ENCODE measurements at places on chromosomes 11 and 22.
A peak's percentile ranks its signal among the peaks of the same experiment; 100 is the strongest.

DNA sequence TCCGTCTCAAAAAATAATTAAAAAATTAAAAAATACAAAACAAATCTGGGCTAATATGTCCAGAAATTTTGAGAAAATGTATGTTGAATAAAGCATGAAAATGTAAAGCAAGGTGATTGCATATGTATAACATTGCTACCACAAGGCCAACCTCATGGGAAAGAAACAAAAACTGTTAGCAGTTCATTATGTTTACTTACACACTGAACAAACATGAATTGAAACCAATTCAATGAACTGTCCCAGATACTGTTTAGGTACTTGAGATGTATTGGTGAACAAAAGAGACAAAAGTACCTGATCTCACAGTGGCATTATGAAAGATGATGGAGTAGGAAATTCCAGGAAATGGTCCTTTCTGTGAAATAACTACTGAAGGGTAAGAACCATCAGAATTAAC is 43.8 kb upstream of the IGLL5 start:
- no peak for DNase-seq

DNA sequence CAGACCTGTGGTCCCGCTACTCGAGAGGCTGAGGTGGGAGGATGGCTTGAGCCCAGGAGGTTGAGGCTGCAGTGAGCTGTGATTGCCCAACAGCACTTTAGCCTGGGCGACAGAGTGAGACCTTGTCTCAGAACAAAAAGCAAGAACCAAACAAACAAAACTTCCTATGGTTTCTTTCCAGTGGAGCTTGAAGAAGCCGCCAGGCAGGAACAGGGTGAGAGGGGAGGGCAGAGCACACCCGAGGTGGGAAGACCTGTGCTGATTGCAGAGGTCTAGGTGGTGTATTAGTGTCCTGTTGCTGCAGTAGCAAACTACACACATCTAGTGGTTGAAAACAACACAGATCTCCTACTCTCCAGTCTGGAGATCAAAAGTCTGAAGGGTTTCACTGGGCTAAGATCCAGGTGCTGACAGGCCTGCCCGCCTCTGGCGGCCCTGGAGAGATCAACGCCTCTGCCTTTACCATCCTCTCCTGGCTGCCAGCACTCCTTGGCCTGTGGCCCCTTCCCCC is 10.5 kb downstream of the ARHGEF17 start:
- DNase-seq: no peak

DNA sequence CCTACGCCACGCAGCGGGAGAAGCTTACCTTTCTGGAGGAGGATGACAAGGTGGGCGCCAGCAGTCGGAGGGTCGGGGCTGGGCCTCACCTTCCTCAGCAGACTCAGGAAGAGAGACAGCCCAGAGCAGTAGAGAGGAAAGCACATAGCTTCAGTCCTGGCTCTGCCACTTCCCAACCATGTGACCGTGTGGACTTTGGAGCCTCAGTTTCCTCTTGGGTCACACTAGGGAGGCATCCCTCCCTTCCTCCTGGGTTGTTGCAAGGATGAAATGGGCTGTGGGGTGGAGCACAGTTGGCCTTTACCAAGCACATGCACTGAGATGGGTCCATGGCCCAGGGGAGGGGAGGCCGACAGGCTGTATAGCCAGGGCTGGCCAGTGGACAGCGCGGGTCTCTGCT is 12.9 kb downstream of the DPP3 start:
- no peak for DNase-seq

GRCh38 chr11:23283666-23284065 is 423.4 kb upstream of the CCDC179 start:
- DNase-seq: no peak

DNA sequence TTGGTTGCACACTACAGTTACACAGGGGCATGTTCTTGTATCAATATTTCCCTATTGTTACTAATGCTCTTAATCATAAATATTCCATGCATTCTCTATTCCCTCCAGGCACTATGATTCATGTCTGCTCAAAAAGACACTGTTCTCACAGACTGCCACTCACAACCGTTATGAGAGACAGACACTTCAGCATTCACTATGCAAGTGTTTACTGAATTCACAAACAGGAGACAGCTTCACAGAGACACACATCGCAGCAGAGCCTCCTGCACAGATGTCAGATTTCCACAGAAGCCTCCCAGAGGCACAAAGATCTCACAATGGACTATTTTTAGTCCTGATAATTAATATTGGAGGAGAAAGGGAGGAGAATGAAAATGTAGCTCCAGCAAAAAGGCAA is 930.4 kb downstream of the OPCML start:
- DNase-seq: no peak

DNA sequence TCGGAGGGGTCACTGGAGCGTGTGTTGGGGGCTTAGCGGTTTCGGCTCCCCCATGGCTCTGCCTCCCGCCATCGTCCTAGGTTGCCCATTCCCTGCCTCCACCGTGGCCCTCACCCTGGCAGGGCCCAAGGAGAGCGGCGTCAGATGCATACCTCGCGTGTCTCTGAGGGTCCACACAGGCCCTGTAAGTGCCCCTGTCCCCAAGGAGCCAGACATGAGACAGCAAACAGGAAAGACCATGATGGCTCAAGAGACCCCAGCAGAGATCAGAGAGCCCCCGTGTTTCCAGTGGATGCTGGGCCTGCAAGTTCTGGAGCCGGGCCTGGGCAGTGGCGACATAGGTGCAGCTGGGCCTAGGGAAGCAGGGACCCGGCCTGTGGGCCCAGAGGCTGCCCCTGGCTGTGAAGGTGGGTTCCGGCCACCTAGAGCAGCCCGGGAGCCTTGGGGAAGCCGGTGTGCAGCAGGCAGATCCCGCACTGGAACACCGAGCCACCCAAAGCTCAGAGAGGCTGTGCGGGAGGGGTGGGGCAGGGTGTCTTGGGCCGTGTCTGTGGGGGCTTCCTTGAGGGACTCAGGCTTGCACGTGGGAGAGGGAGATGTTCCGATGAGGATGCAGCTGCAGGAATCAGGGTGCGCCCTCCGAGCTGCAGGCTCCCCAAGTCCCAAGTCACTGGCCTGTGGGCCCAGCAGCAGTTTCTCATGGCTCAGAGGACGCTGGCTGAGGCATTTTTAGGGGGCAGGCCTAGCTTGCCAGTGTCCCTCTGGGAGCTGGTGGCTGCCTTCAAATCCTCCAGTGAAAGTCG is 126.4 kb downstream of the KCNQ1OT1 start:
- peak; percentile 3 for DNase-seq

- no peak for DNase-seq
Measured at GRCh38 chr11:56783448-56784041, 35.0 kb upstream of the OR9G4 start.

DNA sequence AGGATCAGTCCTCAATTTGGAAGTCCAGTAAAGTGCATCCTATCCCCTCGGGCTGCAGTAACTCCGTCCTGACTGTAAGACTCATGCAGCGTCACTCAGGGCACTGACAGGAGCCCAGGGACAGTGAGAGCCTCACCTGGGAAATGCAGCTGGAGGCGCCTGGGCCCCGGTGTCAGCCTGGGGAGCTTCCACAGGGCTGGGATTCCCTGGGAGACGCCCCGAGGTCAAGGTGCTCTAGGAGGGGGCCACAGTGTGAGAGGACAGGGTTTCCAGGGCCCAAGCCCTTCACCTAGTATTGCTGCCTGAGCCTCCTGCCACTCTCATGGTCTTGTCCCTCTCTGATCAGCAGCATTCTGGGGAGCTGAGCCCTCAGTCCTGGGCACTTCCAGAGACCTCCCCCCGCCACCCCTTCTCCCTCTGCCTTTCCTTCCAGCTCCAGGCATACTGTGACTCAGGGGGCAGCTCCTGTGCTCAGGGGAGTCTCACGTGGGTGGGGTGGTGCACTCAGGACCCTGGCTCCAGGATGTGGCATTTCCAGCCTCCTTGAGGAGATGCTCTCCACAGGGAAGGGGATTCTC is 99.1 kb upstream of the IGLL5 start:
- no peak for DNase-seq

- DNase-seq: no peak
Measured at GRCh38 chr11:124749912-124750311, 2.1 kb downstream of the VSIG2 start.

DNA sequence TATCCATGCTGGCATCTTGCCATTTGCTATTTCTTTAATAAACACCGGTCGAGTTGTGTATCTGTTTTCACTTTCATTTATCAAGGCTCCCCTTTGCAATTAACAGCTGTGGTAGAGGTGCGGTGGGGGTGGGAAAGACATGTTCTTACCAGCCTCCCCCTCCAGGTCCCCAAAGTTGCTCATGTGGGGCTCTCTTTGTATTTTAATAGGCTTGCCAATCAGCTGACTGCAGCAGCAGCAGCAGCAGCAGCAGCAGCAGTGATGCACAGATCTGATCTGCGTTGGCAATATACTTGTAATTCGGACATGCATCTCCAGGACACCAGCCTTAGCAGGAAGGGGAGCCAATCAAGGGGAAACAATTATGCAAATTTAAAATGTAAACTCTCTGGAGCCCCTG is 40.3 kb upstream of the E2F8 start:
- no peak for DNase-seq

GRCh38 chr11:101759771-101760450 is 154.9 kb upstream of the CEP126 start:
- no peak for DNase-seq

DNA sequence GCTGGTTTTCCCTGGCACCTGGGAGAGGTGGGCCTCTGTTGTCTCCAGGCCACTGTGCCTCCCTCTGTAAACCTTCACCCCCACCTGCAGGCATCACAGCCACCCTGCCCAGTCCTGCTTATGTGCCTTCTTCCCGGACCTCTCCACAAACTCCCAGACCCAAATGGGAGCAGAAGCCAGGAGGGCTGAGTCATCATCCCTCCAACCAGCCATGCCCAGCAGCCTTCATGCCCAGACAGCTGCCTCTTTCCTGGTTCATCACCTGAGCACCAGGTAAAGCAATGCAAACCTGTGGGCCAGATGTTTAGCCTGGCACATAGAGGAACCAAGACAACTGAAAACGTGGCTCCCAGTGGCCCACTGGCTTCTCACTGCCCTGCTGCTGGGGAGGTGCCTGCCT is 2.1 kb upstream of the TMPRSS4 start:
- DNase-seq: peak; percentile 69

GRCh38 chr22:39773976-39774539 is 119.5 kb downstream of the ENTHD1 start:
- peak; percentile 19 for DNase-seq

DNA sequence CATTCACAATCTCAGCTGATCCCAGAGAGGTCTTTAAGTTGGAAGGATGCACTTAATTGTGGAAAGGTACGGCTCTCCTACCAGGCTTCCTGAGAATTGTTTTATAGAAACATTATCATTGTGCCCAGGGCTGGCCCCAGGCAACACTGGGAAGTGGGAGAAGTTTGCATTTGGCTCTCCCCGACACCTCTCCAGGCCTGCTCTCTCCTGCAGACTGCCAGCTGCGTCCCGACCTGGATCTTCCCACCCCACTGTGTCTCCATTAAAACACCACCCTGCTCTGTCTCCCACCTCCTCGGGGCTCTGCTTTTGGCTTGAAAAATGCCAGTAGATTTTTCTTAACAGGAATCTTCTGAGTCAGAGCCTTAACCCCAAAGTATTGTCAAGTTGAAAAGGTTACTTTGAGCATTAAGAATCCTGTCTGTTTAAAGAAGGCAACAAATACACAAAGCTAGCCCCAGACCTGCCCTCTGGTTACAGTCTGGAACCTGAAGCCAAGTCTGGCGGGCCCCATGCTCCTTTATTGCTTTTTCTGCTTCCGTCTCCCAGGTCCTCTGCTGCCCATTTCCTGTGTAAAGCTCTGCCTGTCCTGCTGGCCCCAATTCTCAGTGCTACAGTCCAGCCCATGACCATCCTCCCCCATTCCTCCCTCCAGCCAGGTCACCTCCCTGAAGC is 530.2 kb downstream of the SOX6 start:
- no peak for DNase-seq

DNA sequence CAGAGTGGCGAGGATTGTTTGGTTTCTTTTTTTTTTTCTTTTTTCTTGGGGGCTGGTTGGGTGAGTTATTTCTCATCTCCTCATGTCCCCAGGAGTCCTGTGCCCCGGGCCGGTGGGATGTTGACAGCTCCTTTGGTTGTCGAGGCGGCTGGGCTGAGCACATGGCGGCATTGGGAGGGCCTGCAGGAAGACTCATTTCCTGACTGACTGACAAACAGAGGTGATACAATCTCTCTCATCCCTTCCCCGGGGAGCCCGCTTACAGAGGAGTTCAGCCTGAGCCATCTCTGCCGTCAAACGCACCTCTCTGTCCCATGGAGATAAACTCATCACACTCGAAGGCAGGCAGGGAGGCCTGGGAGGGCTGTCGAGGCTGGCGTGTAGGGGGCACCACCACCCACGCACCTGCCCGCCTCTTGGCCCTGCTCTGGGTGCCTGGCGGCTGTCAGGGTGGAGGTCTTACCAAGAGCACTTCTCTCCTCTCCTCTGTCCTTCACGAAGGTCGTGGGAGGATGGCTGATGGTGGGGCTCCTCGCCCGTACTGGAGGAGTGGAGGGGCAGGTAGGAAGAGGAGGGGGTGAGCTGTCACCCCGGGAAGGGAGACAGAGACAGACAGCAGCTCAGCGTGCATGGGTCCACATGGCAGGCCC is 60.0 kb upstream of the NECTIN1 start:
- no peak for DNase-seq

- DNase-seq: no peak
Measured at GRCh38 chr11:121385688-121386087, 66.4 kb upstream of the SORL1 start.

DNA sequence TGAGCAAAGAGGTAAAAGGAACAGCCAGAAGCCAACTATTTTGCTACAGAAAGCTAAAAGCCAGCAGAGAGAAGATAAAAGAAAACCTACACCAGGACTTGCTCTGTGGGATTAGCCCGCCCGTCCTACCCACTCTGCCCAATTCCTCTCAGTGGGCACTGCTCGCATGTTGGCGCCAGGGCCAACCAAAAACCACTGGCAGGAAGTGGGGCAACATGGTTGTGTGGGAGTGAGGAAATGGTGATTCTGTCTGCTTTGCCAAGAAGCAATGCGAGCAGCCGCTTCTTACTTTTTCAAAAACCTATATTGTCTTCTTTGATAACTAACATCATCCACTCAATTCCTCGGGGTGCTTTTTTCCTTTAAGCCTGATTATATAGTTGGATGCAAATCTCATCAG is 14.2 kb upstream of the APOA1 start:
- DNase-seq: no peak

All from left colon (tissue), 2 donors.